Activated T-cell treated with anti-CD3 and anti-CD28 coated beads for 1 hour (primary cell): ENCODE measurements at places on chromosomes 6 and 20.

DNA sequence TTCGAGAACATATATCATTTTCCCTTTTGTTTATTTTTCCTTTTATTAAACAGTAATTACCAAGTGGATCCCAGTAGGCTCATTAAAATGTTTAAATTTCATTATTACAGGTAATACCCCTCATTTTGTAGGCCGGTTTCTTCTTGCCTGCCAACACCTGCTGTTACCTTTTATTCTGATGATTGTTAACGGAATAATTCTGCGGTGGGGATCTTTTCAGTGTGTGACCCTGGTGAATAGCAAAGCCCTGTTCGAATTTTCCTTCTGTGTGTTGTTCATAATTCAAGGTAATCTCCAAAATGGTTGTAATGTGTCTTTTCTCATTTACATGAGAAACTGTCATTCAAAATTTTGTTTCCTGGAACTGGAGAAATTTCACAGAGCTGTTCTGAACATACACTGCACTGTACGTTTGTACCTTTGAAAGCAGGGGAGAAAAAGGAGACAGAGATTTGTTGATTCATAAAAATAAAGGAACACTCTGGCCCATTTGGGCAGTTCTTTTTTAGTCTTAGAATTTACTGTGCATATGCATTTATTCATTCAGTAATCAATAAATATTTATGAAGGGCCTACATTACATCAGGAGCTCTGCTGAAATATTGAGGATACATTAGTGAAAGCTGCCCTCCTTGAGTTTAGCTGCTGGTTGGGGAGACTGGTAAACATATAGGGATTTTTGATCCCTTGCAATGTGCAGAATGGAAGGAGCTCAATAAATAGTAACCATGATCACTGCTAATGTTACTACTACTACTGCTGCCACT is 502.0 kb downstream of the QKI start:
- no peak for DNase-seq

GRCh38 chr20:54127855-54128574 is 45.8 kb downstream of the CYP24A1 start:
- DNase-seq = no peak

DNA sequence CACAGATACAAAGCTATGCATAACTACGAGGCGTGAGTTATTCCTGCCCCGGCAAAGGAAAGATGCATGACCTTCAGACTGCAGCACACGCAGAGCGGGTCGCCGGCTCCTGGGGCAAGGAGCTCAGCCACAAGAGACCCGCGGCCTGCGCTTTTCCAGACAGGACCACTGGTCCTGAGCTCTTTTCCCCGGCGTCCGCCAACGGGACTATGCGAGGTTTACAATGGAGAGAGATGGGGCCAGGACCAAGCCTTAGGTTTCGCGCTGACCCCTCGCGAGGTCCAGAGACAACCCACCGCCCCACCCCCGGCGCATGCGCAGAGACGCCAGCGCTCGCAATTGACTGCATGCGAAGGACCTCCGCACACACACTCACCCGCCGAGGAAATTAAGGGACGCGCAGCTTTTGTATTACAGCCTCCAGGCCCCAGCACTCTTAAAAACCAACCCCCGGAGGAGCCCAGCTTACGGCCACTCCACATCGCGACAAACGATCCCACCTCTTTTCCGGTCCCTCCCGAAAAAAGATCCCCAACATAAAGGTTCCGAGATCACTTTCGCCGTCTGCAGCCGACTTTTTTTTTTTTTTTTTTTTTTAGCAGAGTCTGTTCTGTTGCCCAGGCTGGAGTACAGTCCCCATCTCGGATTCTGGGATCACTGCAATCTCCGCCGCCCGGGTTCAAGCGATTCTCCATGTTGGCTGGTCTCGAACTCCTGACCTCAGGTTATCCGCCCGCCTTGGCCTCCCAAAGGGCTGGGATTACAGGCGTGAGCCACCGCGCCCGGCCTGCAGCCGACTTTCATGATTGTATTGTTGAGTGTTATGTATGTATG is at the start of gene COQ3:
TSS of gene COQ3 (minus strand) at position 498 of the 834 bp plus-strand sequence. CDS start at position 482, 16 bp downstream.
- peak; percentile 57 for DNase-seq

DNA sequence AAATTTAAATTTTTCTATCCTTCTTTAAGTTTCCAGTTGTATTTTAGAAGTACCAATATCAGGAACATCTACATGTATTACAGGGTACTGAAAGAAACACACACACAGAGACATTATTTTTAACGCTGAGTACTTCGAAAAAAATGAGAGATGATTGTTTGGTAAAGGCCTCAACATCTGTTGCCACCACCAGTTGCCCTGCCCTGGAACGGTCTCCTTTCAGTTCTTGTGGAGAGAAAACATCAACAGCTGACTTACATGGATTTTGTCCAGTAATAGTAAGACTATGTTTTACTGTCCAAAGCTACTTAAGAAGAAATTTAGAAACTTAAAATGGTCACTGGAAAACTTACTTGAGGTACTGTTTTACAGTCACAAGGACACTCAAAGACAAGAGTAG is 16.7 kb downstream of the HMGCLL1 start:
- DNase-seq = no peak

DNA sequence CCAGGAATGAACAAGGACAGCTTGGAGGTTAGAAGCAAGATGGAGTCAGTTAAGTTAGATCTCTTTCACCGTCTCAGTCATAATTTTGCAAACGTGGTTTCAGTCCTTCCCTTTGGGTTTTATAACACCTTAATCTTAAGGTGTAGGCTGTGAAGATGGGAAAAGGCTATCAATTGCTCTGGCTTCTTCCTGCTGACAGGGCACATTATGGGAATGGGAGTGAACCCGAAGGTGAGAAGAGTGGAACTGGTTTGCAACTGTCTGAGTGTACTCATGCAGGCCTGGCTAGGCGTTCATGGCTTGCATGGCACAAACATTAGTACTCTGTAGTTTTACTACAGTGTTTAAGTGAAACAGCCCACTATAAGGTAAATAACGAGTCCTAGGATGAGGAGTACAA is 9.4 kb downstream of the TAF8 start:
- DNase-seq = no peak

- no peak for DNase-seq
Observed at GRCh38 chr6:33926451-33926850, 122.6 kb upstream of the MLN start.

DNA sequence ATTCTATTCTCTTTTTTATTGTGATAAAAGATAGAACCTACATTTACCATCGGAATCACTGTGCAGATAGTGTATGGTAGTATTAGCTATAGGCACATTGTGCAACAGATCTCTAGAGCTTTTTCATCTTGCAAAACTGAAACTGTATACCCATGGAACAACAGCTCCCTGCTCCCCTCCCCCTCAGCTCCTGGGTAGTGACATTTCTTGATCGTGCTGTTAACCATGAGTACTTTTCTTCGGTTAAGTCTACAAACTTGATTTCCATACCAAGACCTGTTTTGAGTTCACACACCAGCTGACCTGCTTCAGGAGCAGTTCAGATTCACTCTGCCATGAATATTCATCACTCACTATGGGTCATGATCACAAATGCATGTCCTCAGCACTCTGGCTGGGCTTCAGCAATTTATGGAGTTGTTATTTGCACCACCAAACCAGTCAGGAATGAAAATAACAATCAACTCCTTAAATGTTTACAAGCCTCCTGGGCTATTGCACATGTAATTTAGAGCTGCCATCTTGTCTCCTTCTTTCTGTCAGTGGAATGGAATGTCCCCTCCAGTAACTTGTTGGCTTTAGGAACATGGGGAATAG is 32.8 kb downstream of the PRDM1 start:
- no peak for DNase-seq

DNA sequence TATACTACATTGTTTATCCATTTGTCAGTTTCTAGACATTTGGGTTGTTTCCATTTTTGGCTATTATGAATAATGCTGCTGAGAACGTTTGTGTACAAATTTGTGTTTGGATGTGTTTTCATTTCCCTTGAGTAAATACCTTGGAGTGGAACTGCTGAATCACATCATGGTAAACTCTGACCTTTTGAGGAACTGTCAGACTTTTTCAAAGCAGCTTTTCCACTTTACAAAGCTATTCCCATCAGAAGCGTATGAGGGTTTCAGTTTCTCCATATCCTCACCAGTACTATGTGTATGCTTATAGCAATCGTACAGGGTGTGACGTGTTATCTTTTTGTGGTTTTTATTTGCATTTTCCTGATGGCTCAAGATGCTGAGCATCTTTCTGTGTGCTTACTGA is 103.7 kb downstream of the MYO6 start:
- DNase-seq = no peak

GRCh38 chr20:57959018-57959417 is 249.2 kb upstream of the PMEPA1 start:
- no peak for DNase-seq

- DNase-seq = no peak
Observed at GRCh38 chr6:100493206-100493888, 28.6 kb upstream of the SIM1 start.

- no peak for DNase-seq
Observed at GRCh38 chr6:74834967-74835366, 370.9 kb downstream of the COL12A1 start.

GRCh38 chr20:58389324-58389967 is 417 bp downstream of the VAPB start:
- DNase-seq = peak; percentile 6

DNA sequence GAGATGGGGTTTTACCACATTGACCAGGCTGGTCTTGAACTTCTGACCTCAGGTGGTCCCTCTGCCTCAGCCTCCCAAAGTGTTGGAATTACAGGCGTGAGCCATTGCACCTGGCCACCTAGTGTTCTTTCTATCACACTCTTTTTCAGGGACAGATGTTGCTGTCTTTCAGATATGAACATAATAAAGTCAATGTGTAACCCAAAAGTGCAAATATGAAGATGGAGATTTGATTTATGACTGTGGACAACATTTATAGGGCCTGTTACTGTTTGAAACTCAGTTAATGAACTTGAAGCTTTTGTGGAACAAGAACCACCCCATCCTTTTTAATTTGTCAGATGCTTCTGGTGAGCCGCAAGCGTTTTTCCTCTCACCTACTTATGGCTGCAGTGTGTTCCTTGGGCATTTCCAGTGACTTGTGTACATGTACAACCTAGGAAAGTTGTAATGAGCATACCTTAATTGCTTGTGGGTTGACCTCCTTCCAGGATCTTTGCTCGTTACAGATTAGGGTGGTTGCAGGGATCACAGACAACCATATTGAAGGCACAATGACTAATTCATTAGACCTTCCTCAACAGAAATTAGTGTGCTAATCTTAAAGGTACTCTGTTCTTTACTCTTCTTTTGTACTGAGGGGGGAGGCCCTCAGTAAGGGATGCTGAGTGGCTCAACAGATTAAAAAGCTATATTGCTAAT is 6.8 kb downstream of the TBPL1 start:
- no peak for DNase-seq

DNA sequence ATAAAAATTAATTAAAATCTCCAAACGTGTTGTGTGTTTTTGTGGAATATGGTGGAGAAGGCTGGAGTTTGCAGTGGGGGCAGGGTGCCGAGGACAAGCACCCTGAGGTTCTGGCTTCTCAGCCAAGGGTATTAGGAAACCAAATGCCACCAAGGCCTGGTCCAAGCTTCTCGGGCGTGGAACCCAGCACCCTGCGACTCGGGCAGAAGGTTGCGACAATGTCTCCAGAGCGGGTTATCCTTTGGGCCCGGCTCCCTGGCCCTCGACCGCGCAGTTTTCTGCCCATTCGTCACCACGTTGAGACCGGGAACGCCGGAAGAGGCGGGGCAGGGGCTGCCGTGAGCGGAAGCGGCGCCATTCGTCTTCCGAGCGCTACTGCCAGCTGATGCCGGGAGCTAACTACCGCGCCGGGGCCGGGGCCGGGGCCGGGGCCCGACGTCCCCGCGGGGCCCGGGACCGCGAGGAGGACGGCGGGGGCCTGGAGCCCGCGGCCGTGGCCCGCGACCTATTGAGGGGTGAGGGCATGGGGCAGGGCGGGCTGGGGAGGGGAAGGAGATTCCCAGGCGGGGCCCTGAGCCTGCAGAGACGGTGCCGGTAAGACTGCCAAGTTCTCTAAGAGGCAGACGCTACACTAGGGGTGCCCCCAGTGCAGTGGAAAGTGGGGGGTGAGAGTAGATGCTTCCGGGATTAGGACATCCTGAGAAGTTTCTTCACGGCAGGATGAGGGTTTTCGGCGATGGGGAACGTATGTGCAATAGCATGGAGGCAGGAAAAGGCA is at the start of gene RRP36:
TSS of gene RRP36 (plus strand) at position 354 of the 778 bp plus-strand sequence. CDS start at position 386, 32 bp downstream.
- peak; percentile 60 for DNase-seq

- DNase-seq = no peak
Observed at GRCh38 chr6:75224303-75224926, 18.6 kb upstream of the COL12A1 start.

GRCh38 chr6:143675382-143675900 is 2.3 kb upstream of the PHACTR2 start:
- no peak for DNase-seq

DNA sequence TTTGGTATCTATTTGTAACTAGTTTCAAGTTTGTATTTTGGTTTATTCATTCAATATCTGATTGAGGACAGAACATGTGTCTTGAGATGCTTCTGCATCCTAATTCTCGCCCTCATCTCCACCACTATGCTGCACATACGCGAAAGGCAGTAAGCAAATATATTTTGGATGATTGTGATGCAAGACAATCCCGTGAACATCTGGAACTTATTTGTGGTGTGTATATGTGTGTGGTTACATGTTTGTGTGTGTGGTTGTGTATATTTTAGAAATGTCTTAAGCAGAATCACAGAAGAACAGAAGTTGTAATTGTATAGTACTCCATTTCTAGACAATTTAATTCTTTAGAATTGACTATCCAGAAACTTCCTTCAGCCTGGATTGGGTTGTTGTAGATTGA is 35.1 kb upstream of the RNF144B start:
- no peak for DNase-seq
